Aorta (tissue), 5 donors: ENCODE measurements at places on chromosomes 13 and 19. TPM values are rescaled to one million over a fixed set of nuclear protein-coding genes. Genes with fewer than 3 reads are reported as not detected.

Gene AMER2
- not detected for total RNA-seq

Gene FAM216B
- total RNA-seq: not detected

Gene GRIN3B
- total RNA-seq: 0.10 TPM

Gene CEACAM8
- total RNA-seq: 0.19 TPM

Gene EID2B
- 3.2 TPM for total RNA-seq

Gene SIGLEC5
- 0.58 TPM for total RNA-seq
